ENCODE measurements at places on chromosomes 16 and 17. TPM values are rescaled to one million over a fixed set of nuclear protein-coding genes. Genes with fewer than 3 reads are reported as not detected.

GRCh38 chr16:55474821-55475220, 4.2 kb upstream of the MMP2 start:
- DNase-seq: no peak

GRCh38 chr16:76729525-76729924, 452.3 kb downstream of the CNTNAP4 start:
- DNase-seq: no peak

DNA sequence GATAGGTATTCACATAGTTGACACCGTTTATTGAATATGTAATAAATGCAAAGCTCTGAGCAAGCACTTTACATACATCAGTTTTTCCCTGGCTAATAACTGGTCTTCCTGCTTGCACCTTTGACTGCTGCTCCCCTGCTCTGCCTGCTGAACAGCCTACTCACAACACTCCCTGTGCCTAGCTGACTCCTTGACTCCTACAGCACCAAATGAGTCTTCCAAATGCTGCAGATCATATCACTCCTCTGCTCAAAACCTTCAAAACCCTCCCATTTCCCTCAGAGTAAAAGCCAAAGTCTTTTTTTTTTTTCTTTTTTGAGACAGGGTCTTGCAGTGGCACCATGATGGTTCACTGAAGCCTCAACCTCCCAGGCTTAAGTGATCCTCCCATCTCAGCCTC, 18.5 kb downstream of the EFCAB3 start:
- DNase-seq: no peak

GRCh38 chr16:28321700-28322411, 29.5 kb downstream of the SBK1 start:
- DNase-seq: peak; percentile 66

DNA sequence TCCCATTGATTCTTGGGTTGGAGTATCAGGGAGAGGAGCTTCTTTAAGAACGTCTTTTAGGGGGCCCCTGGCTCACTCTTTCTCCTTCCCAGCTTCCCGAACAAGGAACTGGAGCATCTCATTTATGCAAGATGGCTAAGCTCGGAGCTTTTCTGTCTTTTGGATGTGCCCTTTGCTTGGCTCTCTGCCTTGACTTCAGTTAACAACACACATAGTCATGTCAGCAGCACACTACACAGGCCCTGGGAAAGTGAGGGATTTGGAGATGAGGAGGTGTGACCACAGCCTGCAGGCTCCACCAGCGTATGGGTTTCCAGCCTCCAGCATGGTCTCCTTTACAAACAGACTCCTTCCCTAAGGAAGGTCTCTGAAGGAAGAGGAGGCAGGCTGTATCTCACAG, 310.4 kb downstream of the SNX29 start:
- no peak for DNase-seq

DNA sequence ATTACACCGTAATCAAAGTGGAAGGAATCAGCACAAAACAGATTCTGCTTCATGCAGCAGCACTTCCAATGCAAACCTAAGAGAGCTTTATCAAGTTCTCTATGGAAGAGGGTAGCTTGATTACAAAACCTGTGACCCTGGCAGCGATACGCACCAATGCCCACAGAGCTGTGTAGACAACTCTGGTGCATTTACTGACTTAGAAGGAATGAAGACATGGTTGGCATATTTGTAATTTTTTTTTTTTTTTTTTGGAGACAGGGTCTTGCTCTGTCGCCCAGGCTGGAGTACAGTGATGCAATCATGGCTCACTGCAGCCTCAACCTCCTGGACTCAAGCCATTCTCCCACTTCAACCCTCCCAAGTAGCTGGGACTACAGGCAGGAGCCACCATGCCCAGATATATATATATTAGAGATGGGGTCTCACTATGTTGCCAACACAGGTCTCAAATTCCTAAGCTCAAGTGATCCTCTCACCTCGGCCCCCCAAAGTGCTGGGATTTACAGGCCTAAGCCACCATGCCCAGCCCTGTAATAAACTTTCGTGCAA, 49.4 kb downstream of the XPO6 start:
- no peak for DNase-seq

Gene WSCD1
- total RNA-seq: 93.3 TPM

GRCh38 chr16:63998-64913, 8.2 kb downstream of the RHBDF1 start:
- DNase-seq: no peak

Gene HASPIN
- total RNA-seq: 22.9 TPM

- no peak for DNase-seq
Observed at GRCh38 chr17:72715906-72716572, 376.4 kb downstream of the SLC39A11 start.

DNA sequence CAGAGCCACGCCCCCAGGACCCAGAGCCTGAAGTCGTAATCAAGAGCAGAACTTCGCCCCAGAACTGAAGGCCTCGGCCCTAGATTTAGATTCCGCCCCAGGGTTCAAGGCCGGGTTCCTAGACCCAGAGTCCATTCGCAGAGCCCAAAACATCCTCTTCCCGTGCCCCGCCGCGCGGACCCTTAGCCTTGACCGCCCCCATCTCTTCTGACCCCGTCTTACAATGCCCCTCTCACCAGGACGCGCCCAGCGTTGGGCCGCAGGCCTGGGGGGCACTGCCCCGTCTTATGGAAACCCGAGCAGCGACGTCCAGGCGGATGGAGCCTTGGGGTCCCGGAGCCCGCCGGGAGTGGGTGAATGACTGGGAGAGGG, 5.0 kb downstream of the CD19 start:
- DNase-seq: no peak

DNA sequence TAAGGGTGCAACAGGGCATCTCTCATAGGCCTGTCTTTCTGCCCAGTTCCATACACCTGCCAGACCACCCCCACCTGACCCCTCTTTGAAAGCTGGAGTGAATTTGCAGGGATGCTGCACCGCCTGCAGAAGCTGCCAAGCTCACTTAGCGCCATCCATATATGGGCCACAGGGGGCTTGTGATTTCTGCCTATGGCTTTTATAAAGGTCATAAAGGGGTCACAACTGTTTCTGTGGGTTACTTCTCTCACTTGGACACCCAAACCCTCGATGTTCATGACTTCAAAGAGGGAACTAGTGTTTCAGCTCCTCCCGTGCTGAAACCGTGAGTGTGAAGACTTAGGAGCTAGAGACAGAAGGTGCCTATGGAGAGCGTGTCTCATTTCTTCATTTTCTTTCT, 23.9 kb upstream of the MEAK7 start:
- DNase-seq: no peak

DNA sequence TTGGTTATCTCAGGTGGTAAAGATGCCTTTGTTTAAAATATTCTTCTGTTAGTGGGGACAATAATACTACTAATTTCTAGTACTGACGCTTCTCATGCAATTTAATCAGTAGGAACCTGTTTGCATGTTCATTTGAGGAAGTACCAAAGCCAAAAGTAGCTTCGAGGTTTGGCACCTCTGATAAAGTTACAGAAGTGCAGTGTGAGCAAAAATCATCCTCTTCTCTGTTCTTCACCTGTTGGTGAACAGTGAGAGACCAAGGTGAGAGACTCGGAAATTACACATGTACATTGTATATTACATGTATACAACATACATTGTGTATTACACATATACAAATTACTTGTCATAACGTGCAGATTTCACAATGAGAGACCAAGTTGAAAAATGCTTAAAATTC, 404.6 kb downstream of the MAF start:
- no peak for DNase-seq

Gene INTS2
- total RNA-seq: 25.9 TPM

- DNase-seq: no peak
Observed at GRCh38 chr17:61200339-61200715, 199.3 kb upstream of the TBX2 start.

GRCh38 chr16:69350536-69351133, 951 bp downstream of the TMED6 start:
- DNase-seq: no peak

- no peak for DNase-seq
Observed at GRCh38 chr16:47565454-47565853, 104.3 kb downstream of the PHKB start.

- DNase-seq: peak; percentile 68
Observed at GRCh38 chr16:47142821-47143676, 696 bp downstream of the NETO2 start.

DNA sequence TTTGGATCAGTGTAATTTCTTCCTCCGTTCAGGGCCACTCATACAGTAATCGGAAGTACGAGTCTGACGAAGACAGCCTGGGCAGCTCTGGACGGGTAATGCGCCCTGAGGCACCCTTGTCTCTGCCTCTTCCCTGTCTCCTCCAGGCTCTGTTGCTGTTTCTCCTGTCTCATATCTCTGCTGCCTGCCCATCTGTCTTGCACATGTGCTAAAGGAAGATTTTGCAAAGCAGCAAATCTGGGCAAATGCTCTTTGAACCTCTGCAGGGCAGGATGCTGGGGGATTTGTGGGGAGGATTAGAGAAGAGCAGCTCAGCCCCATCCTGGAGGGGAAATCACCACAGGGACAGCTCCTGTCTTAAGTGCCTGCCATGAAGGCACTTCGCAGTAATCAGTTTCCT, 32.4 kb upstream of the POLR3E start:
- DNase-seq: no peak

Gene NSMCE1
- total RNA-seq: 30.4 TPM

- no peak for DNase-seq
Observed at GRCh38 chr17:50426472-50426782, 409 bp downstream of the ACSF2 start.

GRCh38 chr17:19728084-19728495, 11.7 kb upstream of the SLC47A2 start:
- no peak for DNase-seq

Gene TSNAXIP1
- 7.5 TPM for total RNA-seq

DNA sequence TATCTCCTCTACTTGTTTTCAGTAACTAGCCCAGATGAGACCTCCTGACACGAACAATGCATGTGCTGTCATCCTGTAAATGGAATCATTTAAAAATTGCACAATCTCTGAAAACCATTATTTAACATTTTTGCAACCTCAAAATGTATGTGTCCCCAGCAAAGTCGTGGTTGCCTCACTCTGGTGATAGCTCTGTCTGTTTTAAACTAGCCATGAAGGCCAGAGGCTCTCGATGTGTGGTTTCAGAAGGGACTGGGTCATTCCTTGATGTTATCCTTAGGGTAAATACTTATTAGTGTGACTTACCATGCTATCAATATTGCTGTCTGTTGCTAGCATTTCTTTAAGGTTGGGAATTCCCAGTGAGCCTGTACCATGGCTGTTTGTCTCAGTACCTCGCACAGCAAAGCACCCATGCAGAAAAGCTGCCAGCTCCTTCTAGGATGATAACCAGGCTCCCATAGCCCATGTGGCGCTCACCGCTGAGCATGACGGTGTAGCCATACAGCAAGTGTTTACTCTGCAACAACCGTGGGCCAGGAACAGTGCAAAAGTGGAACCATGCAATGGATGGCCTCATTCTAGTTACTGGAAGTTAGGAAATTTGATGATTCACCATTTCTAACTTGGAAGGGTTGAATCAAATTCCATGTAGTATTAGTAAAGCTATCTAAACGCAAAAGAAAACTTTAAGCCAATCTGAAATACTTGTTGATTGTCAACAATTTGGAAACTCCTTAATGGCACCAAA, 2.9 kb upstream of the PGS1 start:
- DNase-seq: no peak

DNA sequence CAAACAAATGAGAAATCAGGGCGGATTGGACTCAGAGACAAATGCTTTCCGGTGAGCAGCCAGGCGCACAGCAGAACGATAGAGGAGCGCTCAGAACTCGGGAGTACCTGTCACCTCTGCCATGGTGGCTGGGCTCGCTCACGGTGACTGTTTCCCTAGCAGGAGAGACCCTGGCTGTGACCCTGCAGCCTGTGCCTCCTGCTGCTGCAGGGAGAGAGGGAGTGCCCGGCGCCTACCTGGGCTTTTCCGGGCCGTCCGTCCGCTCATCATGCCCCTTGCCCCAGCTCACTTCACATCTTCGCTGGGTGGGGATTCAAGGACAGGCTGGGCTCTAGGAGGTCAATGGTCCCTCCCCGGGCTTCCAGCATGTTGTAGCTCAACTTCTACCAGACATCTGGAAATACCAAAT, 14.1 kb upstream of the DNAH17 start:
- no peak for DNase-seq

Gene HCRT
- total RNA-seq: 0.47 TPM

- DNase-seq: no peak
Observed at GRCh38 chr16:78225919-78226318, 126.5 kb downstream of the WWOX start.

GRCh38 chr17:66038125-66038524, 153.8 kb downstream of the CEP112 start:
- no peak for DNase-seq

GRCh38 chr16:75389096-75389690, 44.1 kb downstream of the CFDP1 start:
- no peak for DNase-seq

GRCh38 chr17:3988297-3989040, 24.2 kb upstream of the ATP2A3 start:
- DNase-seq: no peak

Gene CACNG4
- total RNA-seq: 38.4 TPM

DNA sequence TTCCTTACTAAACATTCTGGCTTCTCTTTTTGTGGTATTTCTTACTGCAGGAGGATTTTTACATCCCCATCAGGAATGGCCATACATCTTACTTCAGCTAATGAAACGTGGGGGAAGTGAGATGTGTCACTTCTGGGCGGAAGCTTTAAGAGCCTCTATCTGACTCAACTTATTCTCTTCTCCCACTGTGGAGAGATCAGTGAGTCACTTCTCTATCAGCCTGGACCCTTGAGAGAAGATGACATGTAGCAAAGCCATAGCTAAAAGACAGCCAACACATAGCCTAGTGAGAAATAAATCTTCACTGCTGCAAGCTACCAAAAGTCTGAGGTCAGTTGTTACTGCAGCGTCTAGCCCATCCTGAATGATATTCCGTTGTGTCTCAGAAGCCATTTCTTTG, 1066.7 kb upstream of the RBFOX1 start:
- no peak for DNase-seq

DNA sequence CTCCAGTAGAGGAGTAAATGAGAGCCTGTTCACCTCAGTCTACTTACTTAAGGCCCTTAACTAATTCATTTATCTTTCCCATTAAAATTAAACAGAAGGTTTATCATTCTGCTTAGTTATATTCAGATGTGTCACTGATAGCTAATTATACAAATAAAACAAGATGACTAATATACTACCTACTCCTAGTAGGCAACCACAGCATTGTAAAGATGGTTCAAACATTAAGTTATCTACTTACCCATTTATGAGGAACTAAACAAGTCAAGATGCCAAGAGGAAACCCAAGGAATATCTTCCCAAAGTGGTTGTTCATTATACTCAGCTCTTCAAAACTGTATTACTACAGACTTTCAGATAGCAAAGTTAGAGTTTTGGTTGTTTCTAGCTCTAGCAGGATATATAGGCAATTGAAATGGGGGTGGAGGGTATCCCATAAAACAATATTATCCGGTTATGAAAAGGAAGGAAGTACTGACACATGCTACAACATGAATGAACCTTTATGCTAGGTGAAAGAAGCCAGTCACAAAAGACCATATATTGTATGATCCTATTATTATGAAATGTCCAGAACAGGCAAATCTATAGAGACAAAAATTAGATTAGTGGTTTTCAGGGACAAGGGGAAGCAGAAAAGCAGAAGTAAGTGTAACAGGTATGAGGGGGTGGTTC, 56.5 kb downstream of the SPAG9 start:
- no peak for DNase-seq

All from neural crest cell (in vitro differentiated cells).